SK-N-MC (cell line): ENCODE measurements at places on chromosomes 6 and 20.

- no peak for DNase-seq
Measured at GRCh38 chr6:102936959-102937358, 1543.5 kb downstream of the GRIK2 start.

- DNase-seq: no peak
Measured at GRCh38 chr6:141965016-141965545, 167.6 kb upstream of the GJE1 start.

DNA sequence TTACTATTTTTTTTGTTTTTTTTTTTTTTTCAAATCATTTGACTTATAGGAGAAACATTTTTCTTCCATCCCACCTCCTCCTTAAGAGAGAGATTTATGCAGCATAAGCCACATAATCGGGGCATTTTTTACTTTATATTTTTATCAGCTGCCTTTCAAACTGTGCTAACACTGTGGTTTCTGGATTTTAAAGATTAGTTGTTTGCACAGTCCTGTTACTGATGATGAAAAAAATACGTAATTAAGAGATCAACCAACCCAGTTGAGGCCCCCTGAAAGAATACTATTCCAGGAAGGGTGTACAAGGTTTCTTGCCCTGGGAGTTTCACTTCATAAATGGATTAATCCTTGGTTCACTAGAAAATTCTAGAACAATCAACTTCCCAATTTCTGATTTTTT is 68.3 kb downstream of the MMS22L start:
- no peak for DNase-seq

DNA sequence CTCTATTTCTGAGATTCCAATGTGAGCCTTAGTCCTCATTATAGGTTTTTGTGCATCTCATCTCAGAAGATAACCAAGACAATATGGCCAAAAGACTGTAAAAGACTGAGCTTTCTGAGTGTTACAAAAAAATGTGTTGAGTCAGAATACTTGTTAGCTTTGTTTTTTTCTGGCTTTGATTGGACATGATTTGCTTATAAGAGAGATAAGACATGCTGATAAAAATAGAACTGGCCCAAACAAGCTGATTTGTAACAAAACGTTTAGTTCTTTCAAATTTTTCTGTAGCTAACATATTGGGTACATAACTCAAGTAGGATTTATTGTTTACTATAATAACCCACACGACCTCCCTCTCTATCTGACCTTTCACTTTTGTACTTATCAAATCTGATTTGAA is 32.9 kb downstream of the FILIP1 start:
- DNase-seq: no peak

DNA sequence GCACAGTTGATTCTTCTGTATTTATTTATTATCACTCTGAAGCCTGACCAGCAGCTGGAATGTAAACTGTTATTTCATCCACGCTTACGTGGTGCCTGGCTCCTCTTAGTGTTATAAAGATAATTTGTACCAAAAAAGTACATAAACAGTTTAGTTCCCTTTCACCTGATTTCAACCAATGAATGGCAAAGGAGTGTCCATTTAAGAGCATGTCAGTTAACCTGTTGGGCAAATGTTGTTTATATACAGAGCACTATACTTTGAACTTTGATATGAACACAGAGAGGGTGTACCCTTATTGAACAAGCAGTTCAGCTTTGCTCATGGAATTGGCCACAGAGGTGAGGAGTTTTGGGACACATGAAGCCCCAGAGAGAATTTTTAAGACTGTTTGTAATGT is 7.2 kb upstream of the CTCFL start:
- DNase-seq: no peak

GRCh38 chr6:158706369-158706982 is 56.6 kb downstream of the SYTL3 start:
- DNase-seq: no peak

DNA sequence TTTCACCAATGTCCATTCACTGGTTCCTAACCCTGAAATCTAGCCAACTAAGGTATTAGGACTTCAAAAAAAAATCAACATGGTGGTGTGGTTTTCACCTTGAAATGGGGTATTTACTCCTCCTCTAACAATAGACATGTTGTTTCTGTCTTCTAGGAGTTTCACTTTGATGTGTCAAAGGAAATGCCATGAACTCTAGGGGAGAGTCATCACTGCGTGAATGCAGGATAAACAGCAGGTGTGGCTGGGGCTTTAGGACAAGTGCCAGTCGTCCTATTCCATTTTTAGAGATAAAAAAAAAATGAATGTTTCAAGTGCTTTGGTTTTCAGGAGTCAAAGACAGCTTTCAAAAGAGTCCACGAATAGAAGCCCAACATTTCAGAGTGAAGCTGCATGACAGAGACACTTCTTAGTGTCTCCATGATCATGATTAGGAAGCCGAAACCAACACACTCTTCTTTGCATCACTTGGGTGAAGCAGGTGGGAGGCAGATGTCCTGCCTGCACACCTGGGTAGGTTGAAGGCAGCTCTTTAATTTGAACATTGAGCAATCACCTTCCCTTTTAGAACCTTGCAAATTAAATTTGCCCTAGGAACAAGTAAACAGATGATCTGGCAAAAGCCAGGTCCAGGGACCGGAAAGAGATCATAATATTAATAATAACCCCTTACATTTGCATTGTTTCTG is 328.5 kb upstream of the PRDM1 start:
- no peak for DNase-seq

GRCh38 chr6:128367437-128367836 is 153.0 kb downstream of the PTPRK start:
- DNase-seq: no peak

GRCh38 chr6:106964099-106964498 is 10.4 kb downstream of the CD24 start:
- DNase-seq: no peak

- no peak for DNase-seq
Measured at GRCh38 chr20:52539891-52540290, 348.3 kb upstream of the ZFP64 start.

DNA sequence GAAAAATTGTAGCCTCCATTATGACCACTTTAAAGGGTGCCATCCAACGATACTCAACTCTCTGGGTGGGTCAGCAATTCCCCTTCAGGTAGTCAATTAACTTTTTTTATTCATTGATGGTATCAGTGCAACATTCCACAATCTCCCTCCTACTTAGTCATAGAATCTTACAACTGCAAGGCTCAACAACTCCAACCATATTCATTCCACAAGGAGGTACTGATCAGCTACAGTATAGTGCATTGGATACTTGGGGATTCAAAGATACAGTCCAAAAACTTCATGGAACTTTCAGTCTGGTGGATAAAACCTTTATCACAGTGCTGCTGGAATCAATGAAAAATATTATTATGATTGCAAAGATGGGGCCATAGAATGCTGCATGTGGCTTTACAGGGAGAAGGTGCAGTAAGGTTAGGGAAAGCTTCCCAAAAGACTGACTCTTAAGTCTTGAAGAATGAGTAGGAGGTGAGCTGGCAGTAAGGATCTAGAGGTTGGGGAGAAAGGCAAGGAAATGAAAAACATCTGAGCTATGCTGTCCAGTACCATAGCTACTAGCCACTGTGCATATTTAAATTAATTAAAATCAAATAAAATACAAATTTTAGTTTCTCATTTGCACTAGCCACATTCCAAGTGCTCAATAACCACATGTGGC is 314.7 kb upstream of the PRDM1 start:
- DNase-seq: no peak

GRCh38 chr6:169890901-169891300 is 139.5 kb downstream of the ERMARD start:
- DNase-seq: no peak

- no peak for DNase-seq
Measured at GRCh38 chr20:50274570-50275430, 84.2 kb downstream of the CEBPB start.

DNA sequence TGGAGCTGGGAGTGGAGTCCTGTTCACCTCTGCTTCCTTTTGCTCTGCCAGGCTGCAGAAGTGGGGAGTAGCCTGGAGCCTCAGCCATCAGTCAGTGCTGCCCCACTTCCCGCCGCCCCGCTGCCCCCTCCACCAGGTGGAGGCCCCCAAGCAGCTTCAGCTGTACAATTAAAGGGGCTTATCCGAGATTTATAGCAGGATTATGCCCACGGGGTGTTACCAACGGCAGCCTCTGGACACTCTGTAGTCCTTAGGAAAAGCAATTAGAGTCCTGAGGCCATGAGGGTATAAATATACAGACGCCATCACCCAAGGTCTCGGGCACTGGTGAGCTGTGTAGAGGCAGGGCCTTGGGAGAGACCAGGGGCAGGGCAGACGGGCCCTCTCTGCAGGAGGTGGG is 55.4 kb downstream of the GRM4 start:
- no peak for DNase-seq

DNA sequence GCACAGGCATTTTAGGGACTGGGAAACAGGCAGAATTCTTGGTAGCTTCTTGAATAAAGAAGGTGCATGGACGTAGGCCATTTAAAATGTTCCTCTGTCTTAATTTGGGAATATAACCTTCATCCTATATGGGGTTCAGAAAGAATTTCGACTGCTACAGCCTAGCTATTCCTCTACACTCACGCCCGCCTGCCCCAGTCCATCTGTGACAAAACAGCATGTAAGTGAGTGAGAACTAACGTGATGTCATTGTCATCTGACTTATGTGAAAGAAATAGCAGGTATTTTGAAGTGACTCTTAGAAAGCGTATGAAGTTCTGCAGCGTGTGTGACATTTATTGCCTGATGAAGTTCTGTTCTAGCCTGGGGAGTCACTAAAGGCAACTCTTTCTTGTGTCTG is 52.2 kb upstream of the SLC22A1 start:
- DNase-seq: no peak

DNA sequence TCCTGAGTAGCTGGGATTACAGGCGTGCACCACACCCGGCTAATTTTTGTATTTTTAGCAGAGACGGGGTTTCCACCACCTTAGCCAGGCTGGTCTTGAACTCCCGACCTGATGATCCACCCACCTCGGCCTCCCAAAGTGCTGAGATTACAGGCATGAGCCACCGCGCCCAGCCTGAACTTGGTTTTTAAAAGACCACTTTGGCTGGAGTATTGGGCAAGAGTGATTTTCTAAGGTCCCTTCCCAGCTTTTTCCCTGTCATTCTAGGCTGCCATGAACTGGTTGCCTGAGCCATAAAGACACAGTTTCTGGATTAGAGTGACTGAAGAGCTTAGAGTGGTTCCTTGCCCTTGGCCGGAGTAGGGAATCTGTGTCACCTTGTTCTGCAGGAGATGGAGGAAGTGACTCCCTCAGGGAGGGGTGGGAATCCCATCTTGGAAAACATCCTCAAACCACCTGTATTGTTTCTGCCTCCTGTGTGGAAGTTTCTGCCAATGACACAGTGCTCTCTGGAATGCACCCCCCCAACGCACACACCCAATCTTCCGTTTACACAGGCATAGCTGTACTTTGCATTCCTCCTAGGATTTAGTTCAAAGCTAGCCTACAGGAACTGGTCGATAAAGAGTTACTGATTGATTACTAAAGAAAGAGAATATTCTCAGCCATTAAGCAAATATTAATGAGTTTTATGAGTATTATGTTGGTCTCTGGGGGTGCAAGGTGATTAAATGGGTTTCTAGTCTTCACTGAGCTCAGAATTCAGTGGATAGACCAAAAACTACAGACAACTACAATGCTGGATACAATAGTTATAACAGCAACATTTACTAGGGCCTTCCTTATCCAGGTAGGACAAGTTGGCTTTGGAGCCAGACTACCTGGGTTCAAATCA is 18.2 kb downstream of the BCL2L1 start:
- DNase-seq: no peak

DNA sequence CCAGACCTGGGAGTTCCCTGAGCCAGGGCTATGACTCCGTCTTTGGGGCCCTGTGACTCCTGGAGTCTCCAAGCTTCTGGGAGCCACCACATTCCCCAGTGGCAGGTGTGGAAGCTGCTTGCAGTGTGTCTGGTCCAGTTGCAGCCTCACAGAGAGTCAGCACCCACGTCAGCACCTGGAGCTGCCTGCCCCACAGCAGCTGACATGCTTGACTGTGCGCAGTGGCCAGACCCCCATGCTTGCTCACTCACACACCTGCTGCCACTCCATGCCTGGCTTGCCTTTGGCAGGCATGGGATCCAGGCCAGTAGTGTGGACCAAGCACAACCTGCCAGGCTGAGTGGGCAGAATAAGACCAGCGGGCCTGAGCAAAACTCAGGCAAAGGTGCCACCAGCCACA is 31.0 kb upstream of the ASIP start:
- DNase-seq: no peak

DNA sequence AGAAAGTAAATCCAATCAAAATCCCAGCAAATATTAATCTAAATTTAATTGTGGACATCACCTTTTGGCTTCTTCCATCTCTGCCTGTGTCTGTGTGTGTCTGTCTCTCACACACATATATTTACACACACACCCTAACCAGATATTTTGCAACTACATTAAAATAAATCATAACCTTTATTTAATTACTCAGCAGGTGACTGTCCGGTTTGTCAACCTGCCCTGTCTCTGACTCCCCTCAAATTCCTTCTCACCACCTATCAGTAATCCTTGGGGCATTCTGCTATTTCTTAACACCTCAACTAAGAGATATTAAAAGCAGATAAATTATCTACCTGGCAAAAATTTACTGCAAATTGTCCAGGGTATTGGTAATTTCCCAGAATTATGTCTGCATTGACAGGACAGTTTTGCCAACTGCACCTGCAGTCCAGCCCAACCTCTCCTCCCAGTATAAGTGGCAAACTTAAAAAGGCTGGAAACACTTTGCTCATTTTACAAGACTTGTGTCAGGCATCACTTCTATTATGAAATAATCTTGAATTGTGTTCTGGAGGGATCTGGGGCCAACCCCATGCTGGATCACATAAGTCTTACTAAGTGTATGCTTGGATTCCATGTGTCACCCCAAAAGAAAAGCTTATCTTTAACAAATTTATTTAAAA is 216.1 kb downstream of the GMDS start:
- DNase-seq: no peak

GRCh38 chr6:145352382-145353080 is 382.8 kb downstream of the EPM2A start:
- no peak for DNase-seq

GRCh38 chr6:127641905-127642304 is 64.9 kb downstream of the C6orf58 start:
- DNase-seq: no peak

GRCh38 chr6:129637340-129638054 is 72.5 kb downstream of the ARHGAP18 start:
- no peak for DNase-seq

GRCh38 chr6:122709922-122710512 is 69.5 kb upstream of the FABP7 start:
- DNase-seq: no peak

DNA sequence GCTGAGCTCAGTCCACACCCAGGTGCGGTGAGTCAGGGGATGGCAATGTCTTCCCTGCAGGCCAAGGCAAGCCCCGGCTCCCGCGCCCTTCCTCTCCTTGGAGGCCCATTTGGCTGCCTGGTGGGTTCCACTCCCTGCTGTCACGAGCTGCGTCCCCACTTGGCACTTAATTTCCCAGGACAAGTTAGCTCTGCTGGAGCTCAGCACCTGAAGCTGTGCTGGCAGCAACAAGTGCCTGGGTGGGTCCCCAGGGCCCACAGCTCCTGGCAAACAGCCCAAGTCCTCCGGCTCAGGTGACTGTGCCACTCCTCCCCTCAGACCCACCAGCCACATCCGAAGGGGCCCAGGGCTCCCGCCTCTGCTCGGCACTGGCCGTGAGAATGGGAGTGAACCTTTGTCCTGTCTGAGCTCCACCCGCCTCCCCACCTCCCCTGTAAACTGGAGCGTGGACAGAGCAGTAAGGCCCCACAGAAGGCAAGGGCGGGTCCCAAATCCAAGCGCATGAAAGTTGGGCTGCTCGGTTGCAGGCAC is 16.9 kb downstream of the LAMA5 start:
- DNase-seq: no peak

GRCh38 chr20:32752458-32753250 is 9.4 kb upstream of the COMMD7 start:
- DNase-seq: no peak

GRCh38 chr6:161238081-161238480 is 35.8 kb downstream of the AGPAT4 start:
- DNase-seq: no peak
